ENCODE measurements at places on chromosomes 11 and 22.

DNA sequence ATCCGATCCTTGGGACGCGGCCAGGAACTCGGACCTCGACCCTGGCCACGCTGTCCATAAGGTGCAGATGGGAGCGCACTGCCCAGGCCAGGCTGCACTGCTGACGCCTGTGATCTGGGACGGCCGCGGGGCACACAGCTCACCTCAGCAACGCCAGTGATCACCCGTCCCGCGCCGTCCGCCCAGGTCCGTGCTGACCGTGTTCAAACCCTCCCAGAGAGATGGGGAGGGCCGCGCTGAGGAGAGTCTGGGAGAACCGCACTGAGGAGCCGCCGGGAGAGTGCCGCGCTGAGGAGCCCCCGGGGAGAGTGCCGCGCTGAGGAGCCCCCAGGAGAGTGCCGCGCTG, 636 bp downstream of the KCNQ1OT1 start:
- DNase-seq: no peak

DNA sequence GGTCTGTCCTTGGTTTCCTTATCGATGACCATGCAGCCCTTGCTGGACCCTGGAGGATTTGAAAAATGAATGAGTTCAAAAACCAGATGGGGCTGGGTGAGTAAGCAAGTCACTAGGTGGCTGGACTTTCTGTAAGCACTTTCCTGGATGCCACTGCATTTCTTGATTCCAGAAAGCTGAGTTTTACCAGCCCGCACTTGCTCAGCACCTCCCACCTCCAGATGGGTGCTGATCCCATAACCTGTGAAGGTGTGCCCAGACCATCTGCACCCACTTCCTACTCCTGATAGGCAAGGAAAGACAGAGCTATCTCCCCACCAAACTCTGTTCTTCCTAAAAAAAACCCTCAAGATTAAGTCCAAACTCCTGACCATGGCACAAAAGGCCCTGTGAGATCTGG, 21.1 kb downstream of the ASCC2 start:
- DNase-seq: no peak

DNA sequence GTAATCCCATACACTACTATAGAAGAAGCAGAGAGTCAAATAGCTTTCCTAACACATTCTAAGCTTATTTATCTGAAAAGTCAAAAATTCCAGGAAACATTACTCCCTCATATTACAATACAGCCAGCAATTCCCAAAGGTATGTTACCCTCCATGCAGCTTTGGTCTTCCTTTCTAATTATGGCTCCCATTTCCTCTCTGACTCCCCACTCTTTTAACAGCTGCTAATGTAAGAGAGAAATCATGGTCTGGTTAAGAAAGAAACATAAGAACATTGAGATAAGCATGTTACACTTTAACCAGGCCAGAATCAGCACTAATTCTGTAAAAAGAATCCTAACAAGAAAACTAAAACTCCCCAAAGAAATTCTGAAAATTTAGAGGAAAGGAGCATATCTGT, 6.8 kb downstream of the PPP2R1B start:
- DNase-seq: no peak

- no peak for DNase-seq
Observed at GRCh38 chr22:49956418-49956770, 4.2 kb upstream of the PIM3 start.

DNA sequence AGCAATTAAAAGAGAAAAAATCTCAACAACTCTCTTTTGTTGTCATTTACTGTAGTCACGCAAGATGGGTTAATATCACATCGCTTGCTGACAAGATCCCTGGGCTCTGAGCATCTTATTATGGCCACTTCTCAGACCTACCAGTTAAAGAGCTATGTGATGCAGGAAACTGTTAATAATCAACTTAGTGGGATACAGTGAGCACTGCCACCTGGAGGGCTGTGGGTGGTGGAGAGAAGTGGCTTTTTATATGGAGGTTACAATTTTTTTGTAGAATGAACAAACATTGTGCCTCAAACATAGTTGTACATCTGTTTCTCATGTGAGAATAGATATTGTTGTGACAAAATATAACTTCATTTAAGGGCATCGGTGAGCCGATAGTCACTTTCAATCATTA, 181.0 kb downstream of the TENM4 start:
- DNase-seq: no peak

- no peak for DNase-seq
Observed at GRCh38 chr22:31962387-31963125, 18.2 kb downstream of the YWHAH start.

GRCh38 chr22:44155115-44155514, 25.6 kb upstream of the PARVG start:
- no peak for DNase-seq

DNA sequence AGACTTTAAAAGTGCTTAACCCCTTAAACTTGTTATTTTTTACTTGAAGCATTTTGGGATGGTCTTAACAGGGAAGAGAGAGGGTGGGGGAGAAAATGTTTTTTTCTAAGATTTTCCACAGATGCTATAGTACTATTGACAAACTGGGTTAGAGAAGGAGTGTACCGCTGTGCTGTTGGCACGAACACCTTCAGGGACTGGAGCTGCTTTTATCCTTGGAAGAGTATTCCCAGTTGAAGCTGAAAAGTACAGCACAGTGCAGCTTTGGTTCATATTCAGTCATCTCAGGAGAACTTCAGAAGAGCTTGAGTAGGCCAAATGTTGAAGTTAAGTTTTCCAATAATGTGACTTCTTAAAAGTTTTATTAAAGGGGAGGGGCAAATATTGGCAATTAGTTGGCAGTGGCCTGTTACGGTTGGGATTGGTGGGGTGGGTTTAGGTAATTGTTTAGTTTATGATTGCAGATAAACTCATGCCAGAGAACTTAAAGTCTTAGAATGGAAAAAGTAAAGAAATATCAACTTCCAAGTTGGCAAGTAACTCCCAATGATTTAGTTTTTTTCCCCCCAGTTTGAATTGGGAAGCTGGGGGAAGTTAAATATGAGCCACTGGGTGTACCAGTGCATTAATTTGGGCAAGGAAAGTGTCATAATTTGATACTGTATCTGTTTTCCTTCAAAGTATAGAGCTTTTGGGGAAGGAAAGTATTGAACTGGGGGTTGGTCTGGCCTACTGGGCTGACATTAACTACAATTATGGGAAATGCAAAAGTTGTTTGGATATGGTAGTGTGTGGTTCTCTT, 2.8 kb downstream of the MALAT1 start:
- no peak for DNase-seq

GRCh38 chr11:44622721-44623258, 57.3 kb downstream of the CD82 start:
- DNase-seq: no peak

GRCh38 chr22:36197514-36198146, 4.0 kb downstream of the APOL4 start:
- no peak for DNase-seq

DNA sequence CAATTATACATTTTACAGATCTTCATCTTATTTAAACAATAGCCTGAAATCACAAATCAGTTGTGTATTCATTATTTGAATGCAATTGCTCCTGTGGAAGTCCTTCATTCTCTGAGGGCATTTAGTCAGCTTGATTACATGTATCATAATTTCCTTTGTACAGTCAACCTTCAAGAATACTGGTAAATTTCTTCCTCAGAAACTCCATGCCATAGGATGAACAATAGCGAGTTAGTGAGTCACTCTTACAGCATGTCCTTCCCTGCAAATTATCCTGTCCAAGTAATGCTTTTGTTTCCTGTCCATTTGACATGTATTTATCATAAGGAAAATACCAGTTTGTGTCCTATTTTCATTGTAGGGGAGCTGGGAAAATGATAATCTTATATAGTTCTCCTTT, 3.8 kb downstream of the OR10S1 start:
- DNase-seq: no peak

DNA sequence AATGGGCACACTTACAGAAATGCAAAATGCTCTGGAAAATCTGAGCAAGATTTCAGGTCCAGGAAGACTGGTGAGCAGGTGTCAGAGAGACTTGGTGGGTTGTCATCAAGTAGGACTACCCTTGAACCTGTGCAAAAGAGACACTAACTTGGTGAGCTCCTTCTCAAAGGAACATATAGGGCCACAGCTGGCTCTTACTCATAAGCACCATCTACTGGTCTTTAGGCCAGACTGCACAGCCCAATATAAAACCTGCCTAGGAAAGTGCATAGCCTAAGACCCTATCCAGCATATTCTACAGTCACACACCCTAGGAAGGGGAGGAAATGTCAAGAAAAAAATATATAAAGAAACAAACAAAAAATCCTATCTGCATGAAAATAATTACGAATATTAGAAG, 18.2 kb upstream of the OR10W1 start:
- no peak for DNase-seq

All from T follicular helper cell (primary cell).